ENCODE measurements at places on chromosomes 1 and 21.

DNA sequence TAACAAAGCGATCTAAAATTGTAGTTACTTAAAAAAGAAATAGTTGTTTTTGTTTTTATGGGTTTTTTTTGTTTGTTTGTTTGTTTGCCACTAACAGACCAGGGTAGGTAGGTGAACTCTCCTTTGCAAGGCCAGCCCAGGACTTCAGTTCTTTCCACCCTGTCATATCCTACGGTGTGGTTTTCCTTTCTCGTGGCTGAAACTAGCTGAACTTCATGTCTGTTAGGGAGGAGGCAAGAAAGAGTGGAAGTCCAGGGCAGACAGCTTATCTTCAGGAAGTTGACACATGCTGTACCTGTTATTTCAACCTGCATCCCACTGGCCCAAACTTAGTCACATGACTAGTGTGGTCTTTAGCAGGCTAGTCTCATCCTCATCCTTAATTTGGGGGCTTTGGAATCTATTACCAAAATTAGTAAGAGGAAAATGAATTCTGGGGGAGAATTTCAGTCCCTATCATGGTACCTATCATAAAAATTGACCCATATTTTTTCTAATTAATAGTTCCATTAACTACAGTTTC lies 62.9 kb upstream of the LRRC7 start:
- no peak for DNase-seq

- no peak for DNase-seq
These were observed 188.5 kb downstream of the TM2D1 start for GRCh38 chr1:61536174-61537108.

- DNase-seq, result peak; percentile 33
These were observed 2.2 kb downstream of the AJAP1 start for GRCh38 chr1:4656533-4657140.

DNA sequence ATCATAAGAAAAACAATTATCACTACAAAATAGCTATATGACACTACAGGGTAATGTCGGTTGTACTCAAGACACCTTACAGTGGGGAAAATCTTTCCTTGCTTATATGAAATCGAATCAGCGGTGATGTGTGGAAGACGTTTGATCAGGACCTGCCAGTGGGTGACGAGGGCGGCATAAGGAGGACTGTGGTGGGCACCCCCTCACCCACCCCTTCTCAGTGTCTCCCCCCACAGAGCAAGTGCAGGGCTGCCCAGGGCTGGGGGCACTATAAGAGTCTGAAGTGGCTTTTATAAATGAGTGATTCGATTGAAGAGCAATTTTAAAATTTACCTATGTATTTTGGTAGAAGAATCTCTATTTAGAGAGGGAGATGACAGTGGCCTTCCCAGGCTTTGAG lies 35.8 kb downstream of the CRYAA start:
- no peak for DNase-seq

- no peak for DNase-seq
These were observed 1.2 kb upstream of the HIVEP3 start for GRCh38 chr1:41919764-41920397.

GRCh38 chr1:218765753-218766152 lies 407.9 kb upstream of the LYPLAL1 start:
- no peak for DNase-seq

DNA sequence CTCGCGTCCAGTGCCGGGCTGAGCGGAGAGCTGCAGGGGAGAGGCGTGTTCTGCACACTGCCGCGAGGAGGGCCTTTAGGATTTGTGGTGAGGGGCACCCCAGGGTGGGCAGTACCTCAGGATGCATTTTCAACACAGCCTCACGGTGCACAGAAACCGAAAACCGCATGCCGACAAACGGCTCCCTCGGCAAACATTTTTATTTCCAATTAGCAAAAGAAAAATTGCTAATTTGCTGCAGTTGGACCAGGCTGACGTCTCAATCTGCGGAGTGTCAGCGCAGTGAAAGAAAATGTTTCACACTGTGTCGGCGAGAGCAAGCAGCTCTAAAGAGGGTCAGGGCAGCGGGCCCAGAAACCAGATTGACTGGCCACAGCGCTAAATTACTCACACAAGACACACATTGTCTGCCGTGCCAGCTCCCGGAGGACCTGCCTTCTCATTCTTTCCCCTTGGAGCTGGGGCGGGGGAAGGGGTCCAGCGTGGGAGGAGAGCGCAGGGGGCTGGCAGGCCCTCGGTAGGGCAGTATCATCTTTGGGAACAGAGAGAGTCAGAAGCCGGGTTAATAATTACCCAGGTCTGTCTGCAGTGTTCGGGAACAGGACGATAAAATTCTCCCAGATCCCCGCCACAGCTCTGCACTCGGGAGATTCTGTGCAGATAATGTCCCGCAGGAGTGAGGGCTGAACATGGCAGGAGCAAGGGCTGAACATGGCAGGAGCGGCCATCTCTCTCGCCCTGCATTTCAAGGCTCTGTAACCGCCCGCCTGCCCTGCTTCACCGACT lies 150.2 kb downstream of the PRDM16 start:
- no peak for DNase-seq

DNA sequence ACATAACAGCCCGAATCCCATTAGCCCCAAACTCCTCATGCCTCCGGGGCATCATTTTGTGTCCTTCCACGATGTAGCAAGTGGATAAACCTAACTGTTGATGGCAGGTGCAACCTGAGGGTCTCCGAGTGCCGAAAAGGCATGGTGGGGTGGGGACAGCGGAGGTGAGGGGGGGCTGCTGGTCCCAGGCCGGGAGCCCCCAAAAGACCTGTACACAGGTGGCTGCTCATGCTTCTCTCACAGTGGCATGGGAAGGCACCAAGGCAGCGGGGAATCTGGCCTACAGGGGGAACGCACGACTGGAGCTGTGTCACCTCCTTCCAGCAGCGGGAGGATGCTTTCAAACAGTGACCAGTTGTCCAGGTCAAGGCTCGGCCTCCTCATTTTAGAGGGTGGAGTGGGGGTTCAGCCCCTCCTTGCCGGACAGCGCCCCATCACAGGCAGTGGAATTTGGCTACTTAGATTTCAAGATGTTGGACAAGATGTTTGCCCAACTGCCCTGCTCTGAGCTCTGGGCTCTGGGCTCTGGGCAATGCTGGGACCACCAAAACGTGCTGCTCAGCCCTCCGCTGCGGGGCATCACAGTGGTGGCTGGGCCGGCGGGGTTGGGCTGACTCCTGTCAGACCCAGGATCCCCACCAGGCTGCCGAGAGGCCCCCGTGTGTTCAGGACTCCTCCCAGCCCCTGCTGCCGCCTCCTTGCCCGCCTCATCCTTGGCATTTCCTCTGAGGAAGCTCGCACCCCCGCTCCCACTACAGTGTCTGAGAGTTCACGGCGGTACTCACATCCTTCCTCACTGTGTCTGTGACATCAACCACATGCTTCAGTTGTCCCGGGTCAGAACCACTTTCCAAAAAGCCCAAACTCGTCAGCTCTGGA lies 7.6 kb downstream of the DNMT3L start:
- no peak for DNase-seq

DNA sequence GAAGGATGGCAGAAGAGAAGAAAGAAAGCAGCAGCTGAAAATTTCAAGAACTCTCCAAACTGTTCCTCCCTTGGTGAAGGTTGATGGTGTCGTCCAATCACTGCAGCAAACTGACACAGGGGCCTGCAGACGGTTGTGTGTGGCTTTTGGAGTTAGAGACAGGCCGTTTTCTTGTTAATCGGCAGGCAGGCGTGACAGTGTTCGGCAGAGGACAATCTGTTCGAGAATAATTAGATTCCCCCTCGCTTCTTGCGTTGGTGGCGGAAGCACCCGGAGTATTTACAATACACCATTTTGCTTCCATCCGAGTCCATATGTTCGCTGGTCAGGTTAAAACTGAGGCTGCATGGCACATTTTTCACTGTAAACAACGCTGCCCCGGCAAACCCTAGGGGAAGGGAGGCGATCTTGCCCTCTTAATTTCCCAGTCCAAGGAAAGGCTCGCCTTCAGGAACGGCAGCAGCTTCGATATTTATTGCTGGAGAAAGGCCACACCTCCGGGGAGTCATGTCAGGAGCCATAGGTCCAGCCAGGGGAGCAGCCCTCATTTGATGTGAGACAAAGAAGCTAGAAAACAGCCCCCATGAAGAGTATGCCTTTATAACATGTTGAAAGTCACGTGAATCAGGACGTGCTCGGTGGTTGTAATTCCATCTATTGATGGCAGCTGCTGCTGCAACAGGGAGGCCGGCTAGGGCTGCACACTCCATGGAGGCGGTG lies 360.1 kb downstream of the SMYD3 start:
- DNase-seq, result no peak

- DNase-seq, result no peak
These were observed 12.1 kb upstream of the OLIG2 start for GRCh38 chr21:33013626-33014025.

DNA sequence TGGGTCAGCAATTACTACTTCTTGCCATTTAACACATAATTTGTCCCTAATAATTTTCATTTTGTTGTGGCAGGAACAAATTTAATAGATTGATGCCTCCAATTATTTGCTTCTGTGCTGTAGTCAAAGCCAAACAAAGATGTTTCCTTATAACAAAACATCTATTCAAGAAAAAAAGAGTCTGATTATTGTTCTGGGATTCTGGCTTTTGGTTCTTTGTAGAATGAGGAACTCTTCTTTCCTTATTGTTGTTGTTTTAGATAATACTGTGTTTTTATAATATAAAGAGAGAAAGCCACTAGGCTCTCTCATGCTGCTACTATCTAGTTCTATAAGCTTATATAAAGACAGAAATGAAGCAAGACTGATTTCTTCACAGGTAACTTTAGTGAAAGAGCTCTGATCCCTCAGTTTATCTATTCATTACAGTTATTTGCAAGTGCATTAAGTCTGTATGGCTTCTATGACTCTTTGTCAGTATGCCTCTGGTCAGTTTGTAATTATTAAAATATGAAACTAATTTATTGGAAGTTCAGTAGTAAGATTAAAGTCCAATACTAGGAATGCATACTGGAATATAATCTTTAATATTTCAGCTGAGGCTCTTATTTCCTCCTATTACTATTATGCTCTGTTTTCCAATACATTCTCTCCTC lies 37.4 kb downstream of the PRKACB start:
- no peak for DNase-seq

- no peak for DNase-seq
These were observed 2.9 kb upstream of the SEMA4A start for GRCh38 chr1:156150333-156151011.

DNA sequence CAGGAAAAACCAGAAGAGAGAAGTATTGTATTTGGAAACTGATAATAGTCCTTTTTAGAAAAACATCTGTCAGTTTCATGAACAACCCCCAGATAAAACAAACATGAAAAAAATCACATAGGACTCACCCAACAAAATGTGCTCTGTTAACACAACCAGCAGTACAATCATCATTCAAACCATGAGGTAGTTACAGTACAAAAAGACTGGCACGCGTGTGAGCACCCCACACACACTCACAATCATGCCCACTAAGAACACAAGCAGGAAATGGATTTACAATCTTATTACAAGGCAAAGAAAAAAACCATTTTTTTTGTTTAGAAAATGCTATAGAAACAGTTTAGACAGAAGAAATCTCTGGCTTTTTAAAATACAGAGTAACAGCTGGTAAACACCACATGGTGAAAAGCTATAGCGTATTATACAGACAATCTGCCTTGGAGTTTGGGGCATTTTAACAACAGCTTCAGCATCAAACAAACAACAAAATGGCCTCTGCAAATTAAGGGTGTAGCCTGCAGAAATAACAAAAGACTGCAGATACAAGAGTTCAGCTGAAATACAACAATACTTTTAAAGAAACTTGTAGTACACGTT lies 180.0 kb downstream of the CDC7 start:
- no peak for DNase-seq

- DNase-seq, result no peak
These were observed 37.1 kb downstream of the PRRX1 start for GRCh38 chr1:170700842-170701615.

DNA sequence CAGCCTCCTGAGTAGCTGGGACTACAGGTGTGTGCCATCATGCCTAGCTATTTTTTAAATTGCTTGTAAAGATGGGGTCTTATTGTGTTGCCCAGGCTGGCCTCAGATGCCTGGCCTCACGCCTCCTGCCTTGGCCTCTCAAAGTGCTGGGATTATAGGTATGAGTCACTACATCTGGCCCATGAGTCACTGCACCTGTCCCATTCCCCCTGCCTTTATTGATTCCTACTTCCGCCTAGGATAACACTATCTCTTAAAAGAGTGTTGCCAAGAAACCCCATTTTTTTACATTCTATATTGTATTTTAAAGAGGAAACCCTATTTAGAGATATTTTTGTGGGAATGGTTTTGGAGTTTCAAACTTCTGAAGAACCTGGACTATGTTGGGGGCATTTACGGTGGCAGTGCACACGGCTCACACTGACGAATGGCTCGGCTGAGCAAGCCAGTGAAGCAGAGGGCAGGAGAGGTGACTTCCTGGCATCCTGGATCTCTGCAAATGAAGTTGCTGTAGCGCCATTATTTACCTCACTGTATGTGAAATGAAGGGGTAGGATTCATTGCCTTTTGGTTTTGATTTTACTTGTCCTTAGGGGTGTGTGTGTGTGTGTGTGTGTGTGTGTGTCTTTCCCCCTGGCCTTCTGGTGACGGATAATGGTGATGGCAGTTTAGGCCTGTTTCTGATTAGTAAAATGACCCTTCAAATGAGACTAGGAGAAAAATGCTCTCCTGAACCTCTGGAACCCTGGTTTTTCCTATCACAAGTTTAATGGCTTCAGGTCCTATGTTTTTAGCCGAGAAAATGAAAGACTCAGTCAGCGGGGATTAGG lies 22.5 kb downstream of the KIF26B start:
- no peak for DNase-seq

Measured in SW 1271 (cell line).